ENCODE measurements at places on chromosomes 6 and 20. TPM values are rescaled to one million over a fixed set of nuclear protein-coding genes. Genes with fewer than 3 reads are reported as not detected.

The ZC2HC1B gene
- total RNA-seq = not detected

The NR2E1 gene
- total RNA-seq = not detected

The TPX2 gene
- total RNA-seq = 1.7 TPM

The CPXM1 gene
- total RNA-seq = 0.10 TPM

The REM1 gene
- 0.10 TPM for total RNA-seq

The NKX2-2 gene
- total RNA-seq = not detected

The INSM1 gene
- total RNA-seq = not detected

The GMEB2 gene
- 27.1 TPM for total RNA-seq

The SMOC2 gene
- total RNA-seq = not detected

The SH3BGRL2 gene
- total RNA-seq = 26.1 TPM

The CCDC170 gene
- total RNA-seq = 1.2 TPM

The SLC9A8 gene
- 34.5 TPM for total RNA-seq

The MPIG6B gene
- total RNA-seq = 11.5 TPM

The ADGB gene
- not detected for total RNA-seq

The ZNF334 gene
- 0.10 TPM for total RNA-seq

The DOP1A gene
- total RNA-seq = 29.0 TPM

The HBS1L gene
- 177 TPM for total RNA-seq

The SLC22A2 gene
- total RNA-seq = not detected

The HLA-G gene
- total RNA-seq = 0.63 TPM

The MEP1A gene
- total RNA-seq = not detected

The MYBL2 gene
- total RNA-seq = 0.21 TPM

The AIF1 gene
- 245 TPM for total RNA-seq

The GDAP1L1 gene
- not detected for total RNA-seq

The SMPDL3A gene
- 10.7 TPM for total RNA-seq

The CHRNA4 gene
- not detected for total RNA-seq

The NRSN2 gene
- 0.63 TPM for total RNA-seq

The PNPLA1 gene
- 1.2 TPM for total RNA-seq

The BFSP1 gene
- total RNA-seq = 0.84 TPM

The GCNT2 gene
- 6.8 TPM for total RNA-seq

The TFAP2D gene
- not detected for total RNA-seq

The RSPH9 gene
- 0.42 TPM for total RNA-seq

The COL12A1 gene
- total RNA-seq = 0.21 TPM

The ERVFRD-1 gene
- total RNA-seq = 0.10 TPM

The EPPIN gene
- not detected for total RNA-seq

The CABLES2 gene
- total RNA-seq = 1.9 TPM

The DUSP15 gene
- total RNA-seq = not detected

The BTNL2 gene
- not detected for total RNA-seq

The MARCKS gene
- 48.4 TPM for total RNA-seq

The PLCB4 gene
- 0.21 TPM for total RNA-seq

The SLC35F1 gene
- not detected for total RNA-seq

The MEI4 gene
- total RNA-seq = 0.10 TPM

The ZBTB12 gene
- total RNA-seq = 0.21 TPM

The TBX18 gene
- total RNA-seq = under 0.01 TPM

The BPIFB2 gene
- not detected for total RNA-seq

The MCCD1 gene
- not detected for total RNA-seq

The TRIM31 gene
- 0.10 TPM for total RNA-seq

The HSD17B8 gene
- 6.4 TPM for total RNA-seq

The CTAGE9 gene
- total RNA-seq = not detected

The TMC2 gene
- not detected for total RNA-seq

The LY6G6D gene
- 1.0 TPM for total RNA-seq
